ENCODE measurements at places on chromosomes 2 and 18.
A peak's percentile ranks its signal among the peaks of the same experiment; 100 is the strongest.

GRCh38 chr2:208031608-208032019 is 6.3 kb upstream of the PLEKHM3 start:
- DNase-seq: no peak

GRCh38 chr2:127783101-127783500 is 27.9 kb downstream of the WDR33 start:
- DNase-seq: no peak

- DNase-seq: peak; percentile 38
Measured at GRCh38 chr2:230068016-230068650, 591 bp downstream of the SLC16A14 start.

DNA sequence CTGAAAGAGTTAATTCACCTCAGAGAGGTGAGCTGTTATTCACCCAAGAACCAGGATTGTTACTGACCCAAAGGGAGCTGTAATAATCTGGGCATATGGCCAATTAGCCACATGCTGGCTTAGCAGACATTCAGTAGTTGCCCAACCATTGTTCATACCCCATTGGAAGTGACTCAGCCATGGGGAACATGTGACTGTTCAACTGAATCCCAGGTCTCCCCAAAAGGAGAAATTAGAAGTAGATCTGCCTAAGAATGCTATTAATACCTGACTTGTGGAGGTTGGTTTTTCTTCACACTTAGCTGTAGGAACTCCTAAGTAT is 272.6 kb upstream of the UBE2E3 start:
- peak; percentile 44 for DNase-seq

GRCh38 chr18:55114876-55115275 is 155.6 kb upstream of the CCDC68 start:
- no peak for DNase-seq

GRCh38 chr2:172586245-172586891 is 30.5 kb downstream of the PDK1 start:
- DNase-seq: no peak

DNA sequence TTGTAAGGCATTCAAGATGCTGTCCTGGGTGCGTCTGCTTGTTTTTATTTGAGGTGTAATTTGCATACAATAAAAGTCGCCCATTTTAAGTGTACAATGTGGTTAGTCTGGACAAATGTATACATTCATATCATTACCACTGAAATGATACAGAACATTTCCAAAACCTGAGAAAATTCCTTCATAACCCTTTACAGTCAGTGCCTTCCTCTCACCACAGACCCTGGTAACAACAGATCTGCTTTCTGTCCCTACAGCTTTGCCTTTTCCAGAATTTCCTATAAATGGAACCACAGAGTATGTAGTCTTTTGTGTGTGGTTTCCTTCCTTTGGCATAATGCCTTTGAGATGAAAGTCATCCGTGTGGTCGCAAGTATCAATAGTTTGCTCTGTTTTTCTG is 45.8 kb upstream of the NFU1 start:
- no peak for DNase-seq

DNA sequence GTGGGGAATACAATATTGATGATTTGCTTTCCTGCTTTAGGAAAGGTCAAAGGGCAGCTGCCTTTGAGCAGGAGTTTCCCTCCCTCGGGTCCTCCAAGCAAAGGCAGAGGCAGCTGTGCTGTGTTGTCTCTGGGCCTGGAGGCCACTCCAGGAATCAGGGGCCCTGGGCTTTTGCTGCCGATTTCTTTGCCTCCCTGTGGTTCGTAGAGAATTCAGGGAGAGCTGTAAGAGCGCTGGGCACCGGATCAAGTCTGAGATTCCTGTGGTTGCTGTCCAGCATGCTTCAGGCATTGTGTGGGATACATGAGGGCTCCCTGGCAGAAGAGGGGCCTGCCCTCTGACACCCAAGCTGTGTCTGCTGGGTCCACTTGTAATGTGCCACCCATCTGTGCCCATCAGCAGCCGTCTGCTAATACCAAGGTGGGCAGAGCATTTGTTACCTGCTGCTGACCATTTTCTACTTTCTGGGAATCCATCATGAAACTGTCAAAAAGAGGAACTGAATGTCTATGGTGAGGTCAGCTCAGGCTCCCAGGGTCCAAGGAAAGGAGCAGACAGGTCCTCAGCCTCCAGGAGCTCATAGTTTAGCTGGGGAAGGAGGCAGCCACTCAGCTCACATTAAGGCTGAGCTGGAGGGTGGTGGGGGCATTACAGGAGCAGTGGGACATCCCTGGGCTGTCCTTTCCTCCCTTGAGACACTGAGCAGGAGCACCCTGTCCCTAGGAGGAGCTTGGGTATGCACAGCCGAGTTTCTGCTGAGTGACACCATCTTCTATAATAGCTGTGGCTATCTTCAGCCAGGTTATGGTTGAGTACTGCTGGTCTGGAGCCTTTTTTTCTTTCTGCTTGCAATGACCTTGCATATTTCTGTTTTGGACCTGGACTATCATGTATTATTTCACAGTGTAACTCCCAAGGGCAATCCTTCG is 68.5 kb downstream of the CTIF start:
- DNase-seq: no peak

GRCh38 chr2:65264821-65265670 is 37.4 kb downstream of the ACTR2 start:
- peak; percentile 58 for DNase-seq

- no peak for DNase-seq
Measured at GRCh38 chr18:12119358-12119757, 25.7 kb downstream of the ANKRD62 start.

GRCh38 chr2:158999458-158999857 is 31.0 kb downstream of the TANC1 start:
- DNase-seq: no peak

- DNase-seq: no peak
Measured at GRCh38 chr2:154207288-154208047, 335.7 kb downstream of the GALNT13 start.

GRCh38 chr2:233905945-233906344 is 11.2 kb upstream of the TRPM8 start:
- no peak for DNase-seq

GRCh38 chr2:74935975-74936391 is 22.5 kb upstream of the POLE4 start:
- peak; percentile 78 for DNase-seq

DNA sequence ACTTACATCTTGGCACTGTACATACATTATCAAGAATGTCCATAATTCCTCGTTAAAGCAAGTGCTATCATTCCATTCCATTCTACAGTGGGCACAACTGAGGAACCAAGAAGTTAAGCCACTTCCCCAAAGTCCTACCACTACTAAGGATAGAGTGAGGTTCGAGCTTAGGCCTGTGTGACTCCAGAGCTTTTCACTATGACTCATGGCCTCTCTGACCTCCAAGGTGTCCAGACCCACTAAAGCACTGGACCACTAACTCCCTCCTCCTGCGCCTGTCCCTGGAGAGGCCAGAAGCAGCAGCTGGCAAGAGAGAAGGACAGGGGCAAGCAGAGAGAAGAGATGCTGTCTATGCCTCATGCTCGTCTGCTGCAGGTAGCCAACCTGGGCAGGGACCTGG is 117.0 kb downstream of the ZBTB7C start:
- no peak for DNase-seq

DNA sequence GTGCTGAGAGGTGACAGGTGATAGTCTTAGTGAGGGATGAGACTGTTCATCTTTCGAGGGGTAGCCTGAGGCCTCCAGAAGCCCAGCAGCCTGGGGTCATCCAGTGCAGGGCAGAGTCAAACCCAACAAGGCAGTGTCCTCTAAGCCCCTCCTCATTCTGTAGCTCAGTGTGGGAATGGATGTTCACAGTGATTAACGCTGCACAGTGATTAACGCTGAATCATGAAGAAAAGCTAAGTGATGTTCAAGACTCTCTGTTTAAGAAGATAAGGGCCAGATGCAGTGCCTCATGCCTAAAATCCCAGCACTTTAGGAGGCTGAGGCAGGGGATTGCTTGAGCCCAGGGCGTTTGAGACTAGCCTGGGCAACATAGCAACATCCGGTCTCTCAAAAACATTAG is 56.3 kb upstream of the LAPTM4A start:
- DNase-seq: no peak

DNA sequence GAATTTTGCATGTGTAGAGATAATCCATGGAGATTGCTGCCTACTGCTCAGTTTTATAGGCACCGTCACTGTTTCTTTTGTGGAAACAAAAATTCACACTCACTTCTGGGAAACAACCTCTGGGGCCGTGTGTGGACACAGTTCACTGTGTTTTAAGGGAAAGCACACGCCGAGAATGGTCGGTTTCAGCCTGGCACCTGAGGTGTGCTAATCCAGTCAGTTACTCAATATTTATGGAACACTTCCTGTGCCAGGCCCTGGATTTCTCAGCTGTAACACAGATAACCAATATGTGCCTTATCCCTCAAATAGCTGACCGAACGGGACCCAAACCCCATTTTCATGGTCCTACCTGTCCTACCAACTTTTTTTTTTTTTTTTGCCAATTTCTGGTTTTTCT is 179.6 kb downstream of the MGAT5 start:
- DNase-seq: no peak

GRCh38 chr18:61064911-61065310 is 268.3 kb upstream of the CDH20 start:
- no peak for DNase-seq

DNA sequence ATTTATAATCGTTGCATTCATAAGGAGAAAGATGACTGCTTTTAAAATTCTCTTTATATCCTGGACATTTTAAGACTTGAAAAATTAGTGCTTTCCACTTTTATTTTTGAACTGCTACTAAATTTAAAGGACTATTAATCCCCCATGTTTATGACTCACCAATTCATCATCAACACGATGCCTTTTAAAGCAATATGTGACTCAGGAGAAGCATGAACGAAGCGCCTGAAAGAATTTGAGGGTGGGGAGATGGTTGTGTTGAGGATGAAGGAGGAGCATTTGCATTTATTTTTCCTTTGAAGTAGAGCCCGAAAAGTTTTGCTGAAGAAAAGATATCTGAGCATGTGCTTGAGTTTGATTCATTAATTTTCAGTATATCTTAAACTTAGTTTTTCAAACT is 192.2 kb upstream of the LRRTM1 start:
- DNase-seq: no peak

DNA sequence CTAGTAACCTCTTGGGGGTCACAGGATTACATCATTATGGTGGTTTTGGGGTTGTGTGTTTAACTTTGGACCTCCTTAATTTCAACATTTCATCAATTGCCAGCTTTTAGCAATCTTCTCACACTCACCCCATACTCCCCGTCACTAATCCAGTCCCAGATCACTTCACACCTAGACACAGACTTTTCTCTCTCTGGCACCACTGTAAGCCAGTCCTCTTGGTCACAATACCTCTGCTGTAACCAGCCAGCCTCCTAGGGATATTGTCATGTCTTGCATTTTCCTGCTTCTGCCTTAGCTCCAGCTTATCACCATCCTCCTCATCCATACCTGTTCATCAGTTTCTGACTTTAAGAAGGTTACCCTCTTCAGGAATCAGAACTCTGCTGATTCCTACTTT is 1.6 kb upstream of the STK17B start:
- DNase-seq: no peak

- no peak for DNase-seq
Measured at GRCh38 chr2:64243081-64244036, 99.1 kb upstream of the PELI1 start.
